Astrocyte (in vitro differentiated cells and primary cell): ENCODE measurements at places on chromosomes 7 and 10. TPM values are rescaled to one million over a fixed set of nuclear protein-coding genes. Genes with fewer than 3 reads are reported as not detected.

The LLCFC1 gene
- not detected in 2 replicates for total RNA-seq

The MAGI2 gene
- 5.4 and 5.8 TPM in 2 replicates for total RNA-seq

The PIK3CG gene
- 0.10 and 0.82 TPM in 2 replicates for total RNA-seq

The NODAL gene
- 0.43 TPM in 1 of 2 replicates, not detected in the other for total RNA-seq

GRCh38 chr7:149773446-149774236 lies at the start of gene ZNF467:
TSS of gene ZNF467 (minus strand) at chr7:149773588. CDS start at chr7:149771032, 2,556 bp downstream.
- DNase-seq, result no peak

- DNase-seq, result no peak
Measured at GRCh38 chr10:62662486-62662885, 142.0 kb upstream of the ADO start.

GRCh38 chr10:77390481-77390891 lies 247.1 kb downstream of the KCNMA1 start:
- peak; percentile 16 for DNase-seq

DNA sequence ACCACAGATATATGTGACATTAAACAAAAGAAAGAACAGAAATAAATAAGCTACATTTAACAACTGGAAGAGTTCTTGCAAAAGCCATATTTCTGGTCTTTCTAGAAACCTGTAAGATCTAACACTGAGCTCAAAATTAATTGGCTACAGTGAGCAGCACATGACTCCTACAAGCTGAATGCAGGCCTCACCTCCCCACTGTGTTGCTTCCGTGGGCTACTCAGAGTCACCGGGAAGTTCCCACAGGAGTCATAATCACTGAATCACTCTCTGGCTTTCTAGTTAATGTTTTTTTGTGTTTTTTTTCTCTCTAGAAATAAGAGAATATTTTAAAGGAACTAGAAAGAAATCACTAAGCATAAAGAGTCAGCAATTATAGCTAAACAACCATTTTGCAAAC lies 10.2 kb upstream of the MRPS24 start:
- peak; percentile 81 for DNase-seq

- DNase-seq, result peak; percentile 77
Measured at GRCh38 chr7:87435546-87435945, 39.9 kb downstream of the ABCB4 start.

DNA sequence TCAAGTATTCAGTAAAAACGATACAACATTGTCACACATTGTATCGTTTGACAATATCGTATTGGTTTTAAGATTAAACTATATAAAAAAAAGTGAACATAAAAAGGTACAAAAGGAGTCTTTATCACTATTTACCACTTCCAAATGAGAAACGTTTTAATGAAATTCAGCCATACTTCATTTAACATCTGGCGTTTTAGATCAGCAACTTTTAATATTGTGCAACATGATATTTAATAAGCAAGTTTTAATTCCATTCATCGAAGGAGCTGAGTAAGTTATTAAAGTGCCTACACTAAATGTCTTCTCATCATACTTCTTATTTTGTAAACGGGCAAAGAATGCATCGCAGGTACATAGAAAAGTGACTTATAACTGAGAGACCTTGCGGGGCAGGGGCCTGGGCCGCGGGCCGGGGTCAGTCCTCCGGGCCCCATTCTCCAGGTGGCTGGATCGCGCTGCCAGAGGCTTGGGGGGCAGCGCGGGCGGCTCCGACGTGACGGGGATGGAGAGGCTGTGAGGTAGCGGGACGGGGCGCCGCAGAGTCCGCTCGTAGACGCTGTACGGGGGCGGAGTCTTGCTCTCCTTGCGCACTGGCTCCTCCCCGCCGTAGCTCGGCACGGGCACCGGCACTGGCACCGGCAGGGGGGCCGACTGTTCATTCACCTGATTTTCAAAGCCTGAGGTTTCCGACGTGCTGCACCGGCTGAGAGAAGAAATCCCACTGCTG lies 165.8 kb upstream of the IMMP2L start:
- no peak for DNase-seq

GRCh38 chr7:83130623-83131545 lies 31.8 kb downstream of the PCLO start:
- peak; percentile 16 for DNase-seq
